ENCODE measurements at places on chromosomes 16 and 17.
A peak's percentile ranks its signal among the peaks of the same experiment; 100 is the strongest.

- no peak for DNase-seq
Measured at GRCh38 chr16:28548306-28548802, 5.4 kb upstream of the SGF29 start.

- no peak for DNase-seq
Measured at GRCh38 chr16:48365025-48365600, 20.1 kb downstream of the SIAH1 start.

DNA sequence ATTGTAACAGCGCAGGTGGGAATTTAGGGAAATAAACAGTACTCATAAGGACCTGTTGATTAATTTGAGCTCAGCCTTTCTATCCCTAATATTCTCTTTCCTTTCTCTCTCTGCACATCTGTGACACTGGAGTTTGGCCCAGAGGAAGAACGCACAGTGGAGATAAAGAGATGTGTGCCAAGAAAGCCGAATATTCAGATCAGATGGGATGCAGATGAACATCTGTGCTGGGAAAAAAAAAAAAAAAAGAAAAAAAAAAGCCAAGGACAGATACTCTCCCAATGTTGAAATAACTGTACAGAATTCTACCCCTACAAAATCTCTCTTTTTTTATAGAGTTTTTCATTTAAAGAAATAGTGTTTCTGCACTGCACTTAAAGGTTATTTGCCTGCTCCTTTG lies 485.4 kb downstream of the KCNJ2 start:
- no peak for DNase-seq

- DNase-seq, result no peak
Measured at GRCh38 chr17:75516619-75517296, 430 bp downstream of the TSEN54 start.

DNA sequence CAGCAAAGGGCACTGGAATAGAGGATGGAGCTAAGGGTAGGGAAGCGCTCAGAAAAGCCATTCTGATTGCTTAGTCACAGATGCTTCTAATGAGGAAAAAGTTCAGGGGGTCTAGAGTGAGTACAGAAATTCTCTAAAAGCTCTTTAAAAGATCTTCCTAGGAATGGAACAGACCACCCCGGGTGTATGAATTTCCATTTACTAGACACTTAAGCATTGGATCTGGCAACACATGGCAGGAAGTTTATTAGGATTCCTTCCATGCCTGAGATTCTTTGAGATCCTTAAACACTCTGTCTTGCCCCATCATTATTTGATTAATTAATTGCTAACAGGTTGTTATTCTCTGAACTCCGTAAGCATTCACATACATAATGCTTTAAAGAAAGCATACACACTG lies 8.5 kb downstream of the KRTAP9-7 start:
- DNase-seq, result no peak

DNA sequence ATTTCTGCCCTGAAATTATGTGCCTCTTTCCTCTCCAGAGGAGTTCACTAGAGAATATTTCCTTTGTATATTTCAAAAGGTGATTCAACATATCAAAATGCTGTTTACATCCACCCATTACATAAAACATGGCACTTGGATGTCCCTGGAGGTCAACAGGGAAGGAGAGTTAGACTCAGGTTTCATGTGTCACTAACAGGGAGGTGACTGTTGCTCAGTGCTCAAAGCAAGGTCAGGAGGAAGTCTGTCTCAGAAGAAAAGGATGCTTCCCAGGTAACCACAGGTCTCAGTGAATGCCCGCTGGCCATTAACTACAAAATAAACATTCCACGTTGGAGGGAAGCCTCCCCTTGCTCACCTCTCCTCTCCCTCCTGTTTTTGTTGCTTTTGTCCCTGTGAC lies 198.6 kb downstream of the AXIN2 start:
- no peak for DNase-seq

DNA sequence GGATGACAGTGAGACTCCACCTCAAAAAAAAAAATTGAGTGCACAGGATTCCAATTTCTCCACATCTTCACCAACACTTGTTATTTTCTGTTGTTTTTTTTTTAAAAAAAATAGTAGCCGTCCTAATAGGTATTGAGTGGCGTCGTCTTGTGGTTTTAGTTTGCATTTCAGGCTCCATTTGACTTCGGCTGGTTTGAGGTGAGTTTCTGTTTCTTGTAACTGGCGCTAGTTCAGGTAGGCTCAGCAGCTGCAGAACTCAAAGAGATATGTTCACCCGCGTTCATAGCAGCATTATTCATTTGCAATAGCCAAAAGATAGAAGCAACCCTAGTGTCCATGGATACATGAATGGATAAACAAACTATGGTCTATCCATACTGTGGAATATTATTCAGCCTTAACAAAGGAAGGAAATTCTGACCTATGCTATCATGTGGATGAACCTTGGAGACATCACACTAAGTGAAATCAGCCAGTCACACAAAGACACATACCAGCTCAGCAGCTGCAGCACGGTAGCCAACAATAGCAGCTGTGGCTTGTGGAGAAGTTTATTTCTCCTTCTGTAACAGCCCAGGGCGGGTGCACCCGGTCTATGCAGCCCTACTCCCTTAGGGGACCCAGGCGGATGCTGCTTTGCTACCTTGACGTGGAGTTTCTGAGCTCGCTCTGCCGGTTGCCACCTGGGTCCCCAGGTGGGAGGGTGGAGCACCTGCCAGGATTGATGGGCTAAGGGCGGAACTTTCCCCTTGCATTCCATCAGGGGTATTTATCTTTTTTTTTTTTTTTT lies 44.9 kb downstream of the TMEM235 start:
- DNase-seq, result no peak

GRCh38 chr16:57993438-57993837 lies 7.0 kb downstream of the ZNF319 start:
- no peak for DNase-seq

DNA sequence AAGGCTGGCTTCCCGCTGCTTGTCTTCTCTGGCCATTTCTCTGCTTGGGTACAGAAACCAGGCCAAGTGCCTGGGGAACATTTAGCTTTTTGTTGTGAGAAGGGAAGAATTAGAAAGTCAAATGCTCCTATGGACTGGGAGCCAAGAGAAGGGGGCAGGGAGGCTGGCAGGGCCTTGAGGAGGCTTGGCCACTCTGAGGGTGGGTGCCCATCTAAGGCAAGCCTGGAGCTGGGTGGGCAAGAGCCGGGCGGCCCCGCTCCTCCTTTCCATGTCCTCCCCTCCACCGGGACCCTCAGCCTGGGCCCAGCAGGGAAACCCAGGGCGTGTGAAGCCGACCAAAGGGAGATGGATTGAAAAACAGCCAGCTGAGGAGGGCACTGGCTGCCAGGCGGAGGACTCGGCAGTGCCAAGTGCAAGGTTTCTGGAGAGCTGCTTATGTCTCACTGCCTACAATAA lies 69.4 kb downstream of the NTN1 start:
- DNase-seq, result no peak

DNA sequence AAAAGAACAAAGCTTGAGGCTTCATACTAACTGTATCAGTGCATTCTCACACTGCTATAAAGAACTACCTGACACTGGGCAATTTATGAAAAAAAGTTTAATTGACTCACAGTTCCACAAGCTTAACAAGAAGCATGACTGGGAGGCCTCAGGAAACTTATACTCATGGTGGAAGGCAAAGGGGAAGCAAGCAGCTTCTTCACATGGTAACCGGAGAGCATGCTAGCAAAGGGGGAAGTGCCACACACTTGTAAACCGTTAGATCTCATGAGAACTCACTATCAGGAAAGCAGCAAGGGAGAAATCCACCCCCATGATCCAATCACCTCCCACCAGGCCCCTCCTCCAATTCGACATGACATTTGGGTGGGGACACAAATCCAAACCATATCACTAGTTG lies 25.3 kb downstream of the CTRB2 start:
- DNase-seq, result no peak

DNA sequence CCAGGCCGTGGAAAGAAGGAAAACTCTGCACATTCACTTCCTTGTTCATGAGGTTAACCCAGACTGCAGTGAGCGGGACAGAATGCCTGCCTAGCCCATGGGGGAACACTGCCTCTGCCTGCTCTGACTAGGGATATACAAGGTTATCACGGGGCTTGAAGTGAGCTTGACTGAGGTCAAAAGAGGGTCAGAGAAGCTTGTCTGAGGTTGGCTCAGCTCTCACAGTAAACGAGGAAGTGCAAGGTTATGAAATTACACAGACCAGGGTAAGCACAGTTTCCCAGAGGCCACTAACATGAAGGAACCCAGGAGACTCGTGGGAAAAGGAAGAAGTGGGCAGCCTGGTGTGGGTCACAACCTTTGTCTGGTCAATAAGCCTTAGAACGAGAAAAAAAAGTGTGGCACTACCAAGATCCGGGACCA lies 28.7 kb downstream of the HIC1 start:
- no peak for DNase-seq

- peak; percentile 93 for DNase-seq
Measured at GRCh38 chr17:80252871-80253270, 7.8 kb upstream of the RNF213 start.

DNA sequence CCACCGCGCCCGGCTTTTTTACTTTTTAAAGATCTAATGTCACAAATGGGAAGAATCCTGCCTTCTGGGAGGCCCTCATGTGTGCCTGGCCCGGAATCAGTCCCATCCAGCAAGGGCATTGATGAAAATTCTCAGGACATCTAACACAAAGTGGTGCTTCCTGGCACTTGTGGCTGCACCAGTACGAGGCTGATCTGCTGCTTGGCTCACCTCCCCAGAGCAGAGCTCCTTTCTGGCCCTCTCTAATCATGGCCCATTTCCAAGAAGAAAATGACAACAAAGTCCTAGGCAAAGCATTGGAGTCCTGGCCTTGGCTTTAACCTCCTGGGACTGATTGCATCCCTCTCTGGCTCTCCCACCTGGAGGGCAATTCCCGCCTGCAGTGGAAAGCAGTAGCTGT lies 50.7 kb upstream of the SIAH1 start:
- no peak for DNase-seq

DNA sequence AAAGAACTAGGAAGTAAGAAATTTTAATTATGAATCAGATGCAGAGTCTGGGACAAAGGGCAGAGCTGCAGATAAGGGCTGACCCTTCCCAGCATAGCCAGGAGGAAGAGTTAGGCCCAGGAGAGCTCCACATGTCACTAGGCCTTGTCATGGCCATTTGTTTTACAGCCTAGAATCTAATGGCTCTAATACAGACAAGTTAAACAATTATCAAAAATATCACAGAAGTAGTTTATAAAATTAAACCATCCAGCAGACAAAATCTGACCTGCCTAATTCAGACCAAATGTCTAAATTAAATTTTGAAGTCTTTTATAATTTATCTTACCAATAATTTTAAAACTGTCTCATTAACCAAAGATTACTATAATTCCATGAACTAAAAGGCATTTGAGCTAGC lies 1369.5 kb downstream of the CDH11 start:
- no peak for DNase-seq

GRCh38 chr17:21149621-21150020 lies 22.9 kb downstream of the DHRS7B start:
- no peak for DNase-seq

- DNase-seq, result no peak
Measured at GRCh38 chr17:21500064-21500463, 123.9 kb downstream of the KCNJ12 start.

GRCh38 chr16:83882163-83882885 lies 16.6 kb upstream of the MLYCD start:
- DNase-seq, result no peak

- DNase-seq, result no peak
Measured at GRCh38 chr17:79399610-79400144, 211.2 kb downstream of the RBFOX3 start.

GRCh38 chr16:6837722-6838121 lies 494.9 kb upstream of the RBFOX1 start:
- no peak for DNase-seq

- DNase-seq, result no peak
Measured at GRCh38 chr16:1890708-1891050, 18.7 kb upstream of the MEIOB start.

- DNase-seq, result no peak
Measured at GRCh38 chr16:86494039-86494564, 16.2 kb upstream of the FOXF1 start.

- DNase-seq, result no peak
Measured at GRCh38 chr16:70161350-70161749, 12.2 kb upstream of the CLEC18C start.

- peak; percentile 51 for DNase-seq
Measured at GRCh38 chr16:69112285-69113129, 7.1 kb downstream of the HAS3 start.

- DNase-seq, result no peak
Measured at GRCh38 chr16:74560912-74561311, 46.0 kb downstream of the GLG1 start.

- DNase-seq, result no peak
Measured at GRCh38 chr17:82270651-82271050, 2.8 kb downstream of the CSNK1D start.

- no peak for DNase-seq
Measured at GRCh38 chr17:43019418-43019817, 2.8 kb downstream of the VAT1 start.

DNA sequence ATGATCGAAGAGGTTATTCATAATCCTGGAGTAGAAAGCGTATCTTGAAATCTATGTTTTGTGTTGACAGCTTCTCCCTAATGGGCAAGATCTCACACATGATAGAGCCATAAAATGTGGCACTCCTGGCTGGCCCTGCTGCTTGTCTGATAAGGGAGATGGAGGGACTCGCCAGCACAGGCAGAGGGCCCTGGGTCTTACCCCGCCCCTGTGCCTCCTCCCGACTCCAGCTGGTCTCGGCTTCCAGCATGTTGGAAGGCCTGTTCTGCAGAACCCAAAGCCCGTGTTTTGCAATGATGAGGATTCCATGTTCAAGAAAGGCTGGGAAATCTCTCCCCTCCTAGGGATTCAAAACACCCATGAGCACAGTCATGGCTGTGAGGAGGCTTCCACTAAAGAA lies 106.7 kb upstream of the SDK2 start:
- DNase-seq, result no peak

- peak; percentile 72 for DNase-seq
Measured at GRCh38 chr17:19996502-19996901, 12.7 kb upstream of the SPECC1 start.

GRCh38 chr16:14492614-14493013 lies 137.4 kb downstream of the PARN start:
- DNase-seq, result no peak

GRCh38 chr17:54861471-54861983 lies 39.1 kb upstream of the TOM1L1 start:
- no peak for DNase-seq

DNA sequence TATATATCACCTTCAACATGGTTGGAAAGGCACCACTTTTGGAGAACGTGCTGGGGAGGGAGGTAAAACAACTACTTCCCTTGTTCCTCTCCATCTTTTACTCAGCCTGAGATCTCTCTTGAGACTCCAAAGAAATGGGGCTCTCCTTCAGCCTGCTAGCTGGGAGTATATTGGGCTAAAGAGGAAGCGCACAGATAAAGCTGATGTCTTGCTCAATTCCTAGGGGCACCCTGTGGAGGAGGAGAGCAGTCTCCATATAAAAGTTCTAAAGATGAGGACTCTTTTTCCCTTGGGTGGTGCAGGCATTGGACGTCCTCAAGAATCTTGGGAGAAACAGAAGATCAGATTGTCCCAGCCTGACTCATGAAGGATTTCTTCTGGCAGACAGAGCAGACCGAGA lies 4.6 kb upstream of the ETV4 start:
- no peak for DNase-seq

GRCh38 chr17:19534562-19535149 lies 1.0 kb downstream of the SLC47A1 start:
- DNase-seq, result no peak

GRCh38 chr16:86718118-86718517 lies 139.8 kb downstream of the FOXL1 start:
- DNase-seq, result no peak

- DNase-seq, result no peak
Measured at GRCh38 chr16:68488554-68488953, 40.2 kb upstream of the SMPD3 start.

All from SHP77 (cell line).